ENCODE measurements at places on chromosomes 13 and 19.
A peak's percentile ranks its signal among the peaks of the same experiment; 100 is the strongest.

DNA sequence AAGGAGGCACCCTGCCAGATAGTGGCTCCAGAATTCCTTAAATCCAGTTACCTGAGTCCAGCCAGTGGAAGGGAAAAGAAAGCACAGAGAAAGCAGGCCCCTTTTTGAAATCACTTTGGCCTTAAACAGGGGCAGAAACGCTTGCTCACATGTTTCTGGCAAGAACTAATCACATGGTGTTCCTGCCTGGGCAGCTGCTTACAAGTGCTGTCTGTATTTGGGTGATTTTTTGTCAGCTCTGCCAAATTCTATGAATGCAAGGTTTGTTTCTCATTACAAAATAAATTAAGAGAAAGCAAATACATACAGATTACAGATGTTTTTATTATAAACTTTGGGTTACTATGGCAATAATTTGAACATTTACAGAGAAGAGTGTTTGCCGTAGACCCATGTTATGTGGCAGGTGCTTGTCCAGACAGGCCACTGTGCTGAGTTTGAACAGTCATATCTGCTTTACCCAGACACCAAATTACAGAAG, 1237.8 kb downstream of the SLITRK5 start:
- no peak for DNase-seq

DNA sequence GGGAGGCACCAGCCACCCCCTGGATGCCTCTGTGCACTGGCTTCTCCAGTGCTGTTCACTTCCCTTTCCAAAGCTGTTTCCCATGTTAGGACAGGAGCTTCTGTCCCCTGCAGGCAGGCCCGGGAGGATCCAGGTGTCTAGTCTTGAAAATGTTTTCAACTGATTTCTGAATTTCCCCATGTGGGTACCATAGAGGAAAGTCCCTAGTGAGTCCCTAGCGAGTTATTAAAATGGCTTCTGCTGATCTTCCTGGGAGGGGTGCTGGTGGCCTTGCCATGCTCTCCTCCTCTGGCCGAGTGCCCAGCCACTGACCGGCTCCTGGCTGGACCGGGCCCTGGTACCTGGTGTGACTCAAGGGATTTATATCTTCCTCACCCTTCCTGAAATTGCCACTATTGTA, 5.2 kb upstream of the ANKRD10 start:
- DNase-seq: no peak

DNA sequence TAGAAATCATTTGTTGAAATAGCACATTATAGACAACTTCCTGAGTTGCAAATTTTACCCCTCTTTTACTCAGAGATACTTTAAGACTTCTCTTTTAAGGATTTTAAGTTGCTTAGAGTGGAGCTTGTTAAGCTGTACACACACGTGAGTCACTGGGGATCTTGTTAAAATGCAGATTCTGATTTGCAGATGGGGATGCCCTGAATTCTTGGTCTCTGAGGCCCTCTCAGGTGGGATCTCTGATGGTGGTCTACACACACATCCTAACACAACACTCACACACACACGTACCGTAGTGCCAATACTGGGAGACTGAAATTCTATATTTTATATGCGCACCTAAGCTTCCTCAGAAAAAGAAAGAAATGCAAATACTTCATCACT, 788.3 kb downstream of the UQCRFS1 start:
- no peak for DNase-seq

DNA sequence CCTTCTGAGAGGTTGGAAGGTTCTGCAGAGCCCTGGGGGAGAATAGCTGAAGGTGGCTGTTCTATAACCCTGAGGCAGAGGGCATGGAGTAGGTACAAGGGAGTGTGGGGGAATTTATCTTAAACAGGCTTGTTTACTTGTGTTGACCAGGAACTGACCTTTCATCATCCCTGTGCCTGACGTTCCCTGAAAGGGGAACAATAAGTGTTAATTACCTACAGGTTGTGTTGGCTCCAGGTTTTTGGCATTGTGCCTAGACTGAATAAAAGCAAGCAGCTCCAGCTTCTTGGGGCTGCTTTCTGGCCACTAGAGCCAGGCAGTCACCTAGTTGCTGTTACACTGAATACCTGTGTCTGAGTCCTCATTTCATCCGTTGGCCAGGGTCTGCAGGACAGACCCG, 60.0 kb downstream of the ZNF627 start:
- DNase-seq: no peak

GRCh38 chr19:17767559-17767958, 16.3 kb downstream of the FCHO1 start:
- DNase-seq: no peak

DNA sequence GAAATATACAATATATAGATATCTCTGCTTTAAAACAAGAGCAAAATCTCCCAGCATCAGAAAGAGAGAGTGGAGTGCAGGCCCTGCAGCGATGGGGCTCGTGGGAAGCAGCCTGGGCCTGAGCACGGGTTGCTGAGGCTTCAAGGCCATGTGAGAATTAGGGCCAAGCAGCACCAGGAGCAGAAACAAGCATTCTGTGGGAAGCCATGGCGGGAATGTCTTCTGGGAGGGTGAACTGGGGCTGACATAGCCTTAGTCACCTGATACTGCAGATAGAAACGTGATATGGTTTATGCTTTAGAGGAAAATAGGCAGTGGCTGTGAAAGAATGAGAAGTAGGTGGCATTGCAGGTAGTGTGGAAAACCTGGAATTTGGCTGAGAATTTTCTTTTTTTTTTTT, 472.3 kb downstream of the IRS2 start:
- no peak for DNase-seq

GRCh38 chr13:29474991-29475390, 120.5 kb downstream of the SLC7A1 start:
- DNase-seq: no peak

- DNase-seq: no peak
These were observed 15.4 kb downstream of the UBXN6 start for GRCh38 chr19:4441994-4442818.

GRCh38 chr13:44879452-44880058, 109.7 kb downstream of the NUFIP1 start:
- no peak for DNase-seq

GRCh38 chr13:34926508-34926907, 15.6 kb upstream of the NBEA start:
- DNase-seq: no peak

GRCh38 chr19:51142119-51142518, at the start of gene SIGLEC7:
TSS of gene SIGLEC7 (plus strand) at chr19:51142301. CDS start at chr19:51142370, 69 bp downstream.
- DNase-seq: peak; percentile 37

DNA sequence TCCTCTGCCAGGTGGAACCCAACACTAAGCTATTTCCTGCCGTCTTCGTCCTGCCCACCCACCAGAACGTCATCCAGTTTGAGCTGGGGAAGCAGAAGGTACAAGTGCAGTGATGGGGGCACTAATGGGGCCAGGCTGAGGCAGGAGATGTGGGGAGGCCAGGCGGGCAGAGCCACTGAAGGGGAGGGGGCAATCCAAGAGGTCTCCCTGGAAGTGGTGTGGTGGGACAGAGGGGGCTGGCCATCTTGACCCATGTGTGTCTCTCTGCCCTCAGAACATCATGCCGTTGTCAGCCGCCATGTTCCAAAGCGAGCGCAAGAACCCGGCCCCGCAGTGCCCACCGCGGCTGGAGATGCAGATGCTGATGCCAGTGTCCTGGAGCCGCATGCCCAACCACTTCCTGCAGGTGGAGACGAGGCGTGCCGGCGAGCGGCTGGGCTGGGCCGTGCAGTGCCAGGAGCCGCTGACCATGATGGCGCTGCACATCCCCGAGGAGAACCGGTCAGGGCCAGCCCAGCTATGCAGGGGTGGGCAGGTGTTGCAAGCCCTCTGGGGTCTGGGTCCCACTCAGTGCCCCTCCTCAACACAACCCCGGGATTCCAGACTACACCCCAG, 49.6 kb downstream of the RYR1 start:
- DNase-seq: no peak

DNA sequence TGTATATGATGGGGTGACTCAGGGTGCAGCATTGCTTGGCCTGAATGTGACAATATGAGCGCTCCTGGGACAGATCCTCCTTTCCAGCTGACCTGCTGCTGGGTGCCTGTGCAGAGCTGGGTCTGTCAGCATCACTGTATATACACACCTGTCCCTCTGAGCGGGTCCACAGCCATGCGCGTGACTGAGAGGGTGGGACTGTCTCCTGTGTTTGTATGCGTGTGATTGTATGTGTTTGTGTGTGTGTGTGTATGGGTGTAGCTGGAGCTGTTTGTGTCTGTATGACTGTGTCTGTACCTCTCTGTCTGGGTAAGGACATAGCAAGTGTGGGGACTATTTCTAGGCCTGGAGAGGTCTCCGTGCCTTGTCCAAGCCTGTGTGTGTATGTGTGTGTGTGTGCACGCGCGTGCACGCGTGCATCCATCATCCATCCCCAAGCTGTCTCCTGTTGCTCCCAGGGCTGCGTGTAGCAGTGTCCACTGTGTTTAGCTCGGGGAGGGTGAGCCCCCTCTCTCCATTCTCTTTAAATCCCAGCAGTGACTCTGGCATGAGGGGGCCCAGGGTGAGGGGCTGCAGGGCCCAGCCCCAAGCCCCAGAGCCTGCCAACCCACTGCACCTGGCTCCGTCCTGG, 8.3 kb downstream of the IGLON5 start:
- no peak for DNase-seq

DNA sequence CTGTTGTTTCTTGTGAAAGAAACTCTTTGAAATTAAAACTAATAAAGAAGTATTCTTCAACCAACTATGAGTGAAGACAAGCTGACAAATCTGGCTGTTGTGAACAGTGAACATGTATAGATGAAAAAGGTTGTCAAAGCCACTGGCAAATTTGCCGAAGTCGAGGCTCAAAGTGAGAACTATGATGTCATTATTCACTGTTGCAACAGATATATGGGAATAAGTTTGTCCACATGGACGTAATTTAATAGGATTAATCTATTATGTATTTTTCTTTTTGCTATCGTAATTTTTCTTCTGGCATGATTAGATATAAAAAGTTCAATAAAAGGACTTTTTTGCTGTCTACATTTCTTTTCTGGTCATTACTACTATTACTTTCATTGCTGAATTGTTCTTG, 223.2 kb upstream of the ZNF507 start:
- no peak for DNase-seq

DNA sequence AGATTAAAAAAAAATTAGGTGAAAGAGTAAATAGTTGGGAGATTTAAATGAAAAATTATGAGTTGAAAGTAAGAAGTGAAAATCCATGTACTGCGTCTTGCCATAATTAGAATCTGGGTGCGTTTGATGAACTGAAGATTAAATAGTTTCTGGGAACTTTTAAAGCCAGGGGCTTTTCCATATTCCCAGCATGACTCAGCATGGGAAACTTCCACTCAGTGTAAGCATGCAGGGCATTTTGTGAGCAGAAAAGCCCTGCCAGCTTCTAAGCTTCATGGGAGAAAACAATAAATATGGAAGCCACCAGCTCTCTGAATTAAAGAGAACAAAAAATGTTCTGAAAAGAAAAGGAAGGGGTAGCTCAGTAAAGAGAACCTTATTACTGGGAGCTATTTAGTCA, 62.0 kb upstream of the EDNRB start:
- no peak for DNase-seq

DNA sequence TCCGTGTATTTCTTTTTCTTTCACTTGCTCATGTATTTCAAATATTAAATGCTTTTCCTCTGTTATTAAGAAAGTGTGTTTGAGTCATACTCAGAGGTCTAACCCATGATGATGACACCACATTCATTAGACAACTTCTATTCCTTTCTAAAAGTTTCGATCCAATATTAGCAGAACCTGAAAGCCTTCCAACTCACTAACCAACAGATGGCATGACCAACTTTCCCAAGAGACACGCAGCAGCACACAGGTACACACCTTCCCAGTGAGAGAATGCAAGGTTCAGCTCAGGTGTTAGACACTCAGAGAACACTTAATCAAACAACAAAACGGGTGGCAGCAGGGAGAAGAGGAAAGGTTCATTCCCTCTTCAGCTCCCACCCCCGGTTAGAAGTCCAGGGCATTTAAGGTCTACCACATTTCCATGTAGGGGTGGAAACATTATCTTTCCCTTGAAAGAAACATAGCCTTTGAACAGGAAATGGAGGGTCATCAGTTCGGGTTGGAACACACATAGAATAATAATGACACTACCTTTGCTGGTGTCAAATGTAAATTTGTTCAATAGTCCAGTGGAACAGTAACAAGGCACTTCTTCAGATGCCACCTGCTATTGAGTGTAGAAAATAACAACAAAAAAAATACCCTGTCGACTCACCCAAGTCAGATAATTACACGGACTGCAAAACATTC, 404.2 kb downstream of the COG6 start:
- no peak for DNase-seq

- no peak for DNase-seq
These were observed 31.7 kb downstream of the GAS6 start for GRCh38 chr13:113832205-113832604.

DNA sequence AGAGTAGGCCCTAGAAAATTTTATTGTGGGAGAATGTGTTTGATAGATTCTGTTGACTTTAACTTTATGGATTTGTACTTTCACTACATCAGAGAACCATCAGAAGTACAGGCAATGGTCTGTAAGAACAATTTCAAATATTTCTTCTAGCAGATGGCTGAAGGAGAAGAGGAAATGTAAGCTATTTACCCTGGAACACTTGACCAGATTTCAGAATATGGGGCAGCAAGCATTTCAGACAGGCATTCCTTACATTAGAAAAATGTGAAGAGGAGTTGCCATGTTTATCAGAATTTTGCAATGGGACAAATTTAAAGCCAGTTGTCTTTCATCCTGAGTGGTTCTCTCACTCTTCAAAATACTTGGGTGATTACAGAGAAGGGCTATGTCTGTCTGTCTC, 7.5 kb downstream of the FRY start:
- no peak for DNase-seq

DNA sequence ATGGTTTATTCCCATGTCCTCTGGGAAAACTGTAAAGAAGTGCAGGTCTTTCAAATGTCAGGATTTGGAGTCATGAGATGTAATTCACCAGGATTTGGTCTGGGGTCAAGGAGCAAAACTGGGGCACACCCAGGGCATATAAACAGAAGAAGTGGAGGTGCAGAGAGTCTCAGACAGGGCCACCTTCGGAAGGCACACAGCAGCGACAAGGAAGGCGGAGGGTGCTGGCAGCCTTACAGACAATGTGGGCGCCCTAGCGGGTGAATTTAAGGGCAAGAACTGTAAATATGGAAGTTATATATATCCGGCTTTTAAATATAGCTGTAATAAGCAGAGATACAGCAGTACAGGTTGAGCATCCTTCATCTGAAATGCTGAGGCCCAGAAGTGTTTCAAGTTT, 31.2 kb downstream of the DHRS12 start:
- no peak for DNase-seq

DNA sequence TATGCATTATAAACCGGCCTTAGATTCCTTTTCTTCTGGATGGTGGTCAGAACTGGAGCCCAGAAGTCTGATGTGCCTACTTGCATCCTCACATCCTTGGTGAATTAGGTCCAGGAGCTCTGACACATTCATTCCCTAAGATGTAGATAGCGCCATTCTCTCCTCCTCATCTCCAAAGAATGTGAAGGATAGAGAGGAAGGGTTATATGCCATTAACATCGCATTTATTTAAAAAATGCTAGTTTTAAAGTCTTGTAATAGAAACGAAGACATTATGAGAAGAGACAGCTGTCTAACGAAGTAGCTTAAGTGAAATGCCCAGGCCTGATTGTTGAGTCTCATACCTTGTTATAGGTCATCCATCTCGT, 9.7 kb downstream of the MBNL2 start:
- no peak for DNase-seq

GRCh38 chr19:47272448-47273312, 2.0 kb upstream of the INAFM1 start:
- no peak for DNase-seq

All from CD4-positive, alpha-beta T cell treated with Interleukin-15 for 1 hour (primary cell).